ENCODE measurements at places on chromosomes 11 and 22.

- DNase-seq: no peak
Observed at GRCh38 chr11:115197031-115197430, 307.2 kb downstream of the CADM1 start.

DNA sequence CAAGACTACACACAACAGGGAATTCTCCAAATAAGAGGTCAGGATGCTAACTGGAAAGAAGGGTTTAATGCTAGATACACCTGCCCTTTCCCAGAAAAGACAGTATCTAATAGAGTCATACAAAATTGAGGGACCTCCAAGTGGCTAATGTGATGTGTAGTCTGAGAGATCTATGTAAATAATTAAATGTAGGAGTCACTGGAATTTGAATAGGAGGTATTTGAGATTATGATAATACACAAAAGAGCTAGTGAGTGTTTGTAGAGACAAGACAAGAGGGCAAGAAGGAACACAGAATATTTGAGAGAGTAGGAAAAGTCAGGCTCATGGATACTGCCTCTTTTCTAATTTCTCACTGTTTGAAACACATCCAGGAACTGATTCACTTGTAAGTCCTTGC, 15.5 kb upstream of the INSC start:
- no peak for DNase-seq

GRCh38 chr11:39960206-39960605, 1499.2 kb downstream of the LRRC4C start:
- DNase-seq: no peak

DNA sequence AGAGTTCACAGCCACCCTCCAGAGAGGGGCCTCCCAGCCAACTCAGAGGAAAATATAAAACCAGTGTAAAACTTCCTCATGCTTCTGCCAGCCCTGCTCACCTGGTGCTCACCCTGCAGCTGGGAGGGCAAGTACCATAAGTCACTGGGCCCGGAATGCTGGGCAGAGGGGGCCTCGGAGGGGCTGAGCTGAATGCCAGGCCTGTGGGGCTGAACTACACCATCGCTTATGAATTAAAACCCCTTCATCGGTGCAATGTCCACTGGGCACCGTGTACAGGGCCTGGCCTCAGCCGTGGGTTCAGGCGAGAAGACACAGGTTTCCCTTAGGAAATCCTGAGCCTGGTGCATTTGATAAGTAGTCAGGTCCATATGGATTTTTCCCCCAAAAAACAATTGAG, 828.6 kb downstream of the TBC1D22A start:
- DNase-seq: no peak

DNA sequence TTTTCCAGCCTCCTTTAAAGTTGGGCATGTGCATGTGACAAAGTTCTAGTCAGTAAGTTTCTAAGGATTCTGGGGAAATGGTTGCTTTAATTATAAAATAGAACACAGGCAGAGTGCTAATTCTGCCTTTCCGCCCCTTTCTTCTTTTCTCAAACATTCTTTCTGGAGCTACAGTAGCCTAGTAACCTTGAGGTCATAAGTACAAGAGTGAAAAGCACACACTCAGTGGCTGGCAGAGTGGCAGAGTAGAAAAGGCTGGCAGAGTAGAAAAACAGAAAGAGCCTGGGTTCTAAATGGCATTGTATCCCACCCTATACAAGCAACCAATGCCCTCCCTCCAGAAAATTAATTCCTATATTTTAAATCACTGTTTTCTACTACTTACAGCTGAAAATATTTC, 51.2 kb downstream of the PAK1 start:
- DNase-seq: no peak

DNA sequence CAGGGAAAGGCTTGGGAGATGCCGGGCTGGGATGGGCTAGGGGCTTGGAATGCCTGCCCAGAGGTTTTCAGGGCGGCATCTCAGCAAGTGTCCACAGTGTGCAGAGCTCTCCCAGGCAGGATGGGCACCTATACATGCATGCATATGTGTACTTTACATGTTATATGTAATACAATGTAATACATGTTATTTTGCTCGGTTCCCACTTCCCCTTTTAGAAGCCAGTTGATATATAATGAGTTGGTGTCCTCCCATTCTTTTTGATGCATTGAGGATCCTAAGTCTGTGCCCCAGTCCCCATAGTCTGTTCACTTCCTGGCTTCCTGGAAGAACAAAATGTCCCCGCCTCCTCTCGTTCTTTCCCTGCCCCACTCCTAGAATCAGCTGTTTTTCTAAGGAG, 20.1 kb upstream of the EIF3D start:
- DNase-seq: no peak

DNA sequence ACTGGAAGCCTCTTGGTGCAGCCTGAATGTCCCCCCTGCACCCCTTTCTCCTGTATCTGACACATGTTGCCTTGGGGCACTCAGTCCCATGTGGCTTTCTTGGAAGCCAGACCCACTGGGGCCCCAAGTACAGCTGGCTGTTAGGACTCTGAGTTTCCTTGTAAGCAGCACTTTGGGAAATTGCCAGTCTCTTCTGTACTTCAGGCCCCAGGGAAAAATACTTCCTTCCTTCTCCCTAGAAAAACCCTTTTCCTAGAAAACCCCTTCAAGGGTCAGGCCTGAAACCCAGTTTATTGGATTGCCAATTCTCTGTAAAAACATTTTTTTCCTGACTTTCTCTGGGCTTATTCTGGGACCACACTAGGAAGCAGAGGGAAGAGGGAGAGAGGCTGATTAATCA, 360.3 kb downstream of the TENM4 start:
- DNase-seq: no peak

- no peak for DNase-seq
Observed at GRCh38 chr22:36439481-36440271, 41.8 kb downstream of the TXN2 start.

DNA sequence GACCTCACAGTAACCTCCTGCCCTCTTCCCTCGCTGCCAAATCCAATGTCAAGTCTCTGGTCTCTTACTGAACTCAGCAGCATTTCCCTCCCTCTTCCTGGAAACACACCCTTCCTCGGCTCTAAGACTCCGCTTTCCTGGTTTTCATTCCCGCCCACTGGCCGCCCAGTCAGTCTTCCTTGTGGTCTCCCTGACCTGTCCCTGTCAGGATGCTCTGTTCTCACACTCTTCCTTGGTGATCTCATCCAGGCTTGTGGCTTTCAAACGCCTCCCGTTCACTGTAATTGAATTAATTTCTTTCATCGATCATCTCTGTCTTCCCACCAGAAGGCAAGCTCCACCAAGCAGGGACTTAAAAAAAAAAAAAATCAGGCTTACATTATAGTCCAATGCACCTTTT, 33.5 kb downstream of the MYO18B start:
- DNase-seq: no peak

DNA sequence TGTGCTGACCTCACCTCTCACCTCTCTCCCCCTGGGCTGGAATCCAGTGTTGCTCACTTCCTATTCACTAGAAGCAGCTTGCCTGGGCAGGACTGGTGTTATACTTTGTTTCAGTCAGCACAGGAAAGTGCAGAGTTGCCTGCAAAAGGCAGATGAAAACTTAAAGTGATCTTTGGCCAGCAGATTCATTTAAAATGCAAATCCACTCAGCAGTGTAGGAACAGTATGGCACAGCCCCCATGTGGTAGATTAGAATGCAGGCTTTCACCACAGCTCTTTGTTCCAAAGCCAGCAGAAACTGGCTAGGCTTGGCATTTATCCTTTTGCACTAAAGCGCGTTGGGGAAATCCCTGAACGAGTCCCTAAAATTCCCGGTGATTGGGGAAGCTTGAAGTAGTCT, 301.2 kb downstream of the OR4C45 start:
- no peak for DNase-seq

GRCh38 chr11:68051191-68052136, 12.6 kb downstream of the TCIRG1 start:
- DNase-seq: no peak

DNA sequence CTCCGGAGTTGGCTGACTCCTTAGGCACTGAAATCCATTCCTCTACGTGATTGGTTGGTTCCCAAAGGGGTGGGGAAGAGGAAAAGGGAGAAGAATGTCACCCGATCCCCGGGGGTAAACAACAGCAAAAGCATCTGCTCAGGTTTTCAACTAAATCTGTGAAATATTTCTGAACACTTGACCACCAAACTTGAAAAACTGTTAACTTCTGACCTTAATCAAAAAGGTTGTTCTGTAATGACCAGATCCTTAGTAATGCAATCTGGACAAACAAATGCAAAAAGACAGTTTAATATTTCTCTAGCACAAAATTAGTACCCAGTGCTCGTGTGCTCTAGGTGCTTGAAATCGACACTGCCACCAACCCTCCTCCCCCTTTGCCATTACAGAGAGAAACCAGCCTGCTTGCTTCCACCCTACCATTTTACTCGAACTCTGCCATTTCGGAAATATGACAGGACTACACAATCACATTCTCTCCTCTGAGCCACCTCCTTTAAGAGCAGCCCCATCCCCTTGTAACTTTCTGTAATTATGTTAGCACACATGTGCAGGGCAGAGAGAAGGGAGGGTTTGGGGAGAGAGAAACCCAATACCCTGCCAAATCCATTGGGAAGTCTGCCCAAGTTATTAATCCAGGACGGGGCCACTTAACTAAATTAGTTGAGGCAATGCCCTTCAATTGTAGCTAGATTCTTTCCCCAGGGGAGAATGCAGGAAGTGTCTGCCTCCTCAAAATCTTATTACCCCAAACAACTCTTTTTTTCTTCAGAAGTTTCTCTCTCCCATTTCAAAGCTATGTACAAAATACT, 113.8 kb downstream of the RBFOX2 start:
- DNase-seq: no peak

DNA sequence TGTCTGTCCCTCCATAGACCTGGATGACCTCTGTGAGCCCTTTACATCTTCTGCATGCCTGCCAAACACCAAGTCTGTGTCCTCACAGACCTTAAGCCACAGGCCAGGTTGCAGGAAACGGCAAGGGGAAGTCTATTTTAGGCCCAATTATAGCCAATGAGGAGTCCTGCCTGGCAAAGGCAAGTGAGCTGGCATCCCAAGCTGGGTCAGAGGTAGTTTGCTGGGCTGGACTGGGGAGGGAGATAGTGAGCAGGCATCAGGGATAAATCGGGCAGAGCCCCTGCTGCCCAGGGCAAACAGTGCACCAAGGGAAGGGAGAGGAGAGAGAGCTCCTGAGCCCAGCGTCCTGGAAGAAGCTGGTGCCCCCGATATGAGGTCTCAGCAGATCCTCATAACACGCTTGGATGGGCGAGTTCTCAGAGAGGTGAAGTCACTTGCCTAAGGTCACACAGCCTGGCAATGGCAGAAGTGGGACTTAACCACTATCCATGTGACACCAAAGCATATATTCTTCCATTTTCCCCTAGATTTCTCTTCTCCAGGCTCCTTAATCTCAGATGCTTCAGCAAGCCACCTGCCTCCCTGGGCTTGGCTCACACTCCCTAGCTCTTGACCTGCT, 3.7 kb upstream of the RELT start:
- no peak for DNase-seq

- DNase-seq: no peak
Observed at GRCh38 chr11:7088921-7089320, at the start of gene RBMXL2. RBMXL2 (plus strand) TSS chr11:7088998; CDS start chr11:7089121, 123 bp downstream.

GRCh38 chr22:45077286-45077685, 67.5 kb upstream of the PHF21B start:
- DNase-seq: no peak

- DNase-seq: no peak
Observed at GRCh38 chr11:131572423-131572822, 202.0 kb downstream of the NTM start.

GRCh38 chr11:61106894-61107470, 4.7 kb downstream of the CD5 start:
- no peak for DNase-seq

DNA sequence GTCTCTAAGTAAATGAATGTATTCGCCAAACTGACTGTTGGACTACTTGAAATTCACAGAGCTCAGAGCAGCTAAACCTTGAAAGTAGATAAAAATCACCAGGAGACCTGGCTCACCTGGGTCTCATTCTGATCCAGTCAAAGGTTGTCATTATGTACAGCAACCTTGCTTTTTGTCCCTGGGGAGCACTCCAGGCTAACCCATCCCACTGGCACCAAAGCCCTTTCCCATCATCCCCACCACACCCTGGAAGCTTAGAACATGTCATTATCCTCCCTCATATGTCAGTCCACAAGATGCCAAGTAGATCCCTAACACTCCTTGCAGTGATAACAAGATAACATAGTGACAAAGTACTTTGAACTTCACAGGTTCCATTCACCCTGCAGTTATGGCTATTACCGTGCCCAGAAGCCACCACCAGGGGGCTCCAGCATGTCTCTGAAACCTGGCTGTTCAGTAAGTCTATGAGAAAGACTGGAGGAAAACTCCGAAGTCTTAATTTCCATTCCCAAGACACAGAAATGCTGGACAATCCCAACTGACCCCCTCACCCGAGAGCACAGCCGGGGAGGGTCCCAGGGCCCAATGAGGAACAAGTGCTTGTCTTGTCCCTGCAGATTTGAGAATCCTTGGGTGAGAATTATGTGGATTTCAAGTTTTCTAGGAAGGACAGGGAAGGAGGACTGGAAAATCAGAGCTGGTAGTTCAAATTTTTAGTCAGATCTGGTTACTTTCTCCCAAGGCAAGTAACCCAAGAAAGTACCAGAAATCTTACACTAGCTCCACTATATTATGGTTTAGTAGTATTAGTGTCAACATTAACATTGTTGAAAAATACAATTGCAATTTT, 43.0 kb upstream of the USP47 start:
- peak; percentile 85 for DNase-seq

DNA sequence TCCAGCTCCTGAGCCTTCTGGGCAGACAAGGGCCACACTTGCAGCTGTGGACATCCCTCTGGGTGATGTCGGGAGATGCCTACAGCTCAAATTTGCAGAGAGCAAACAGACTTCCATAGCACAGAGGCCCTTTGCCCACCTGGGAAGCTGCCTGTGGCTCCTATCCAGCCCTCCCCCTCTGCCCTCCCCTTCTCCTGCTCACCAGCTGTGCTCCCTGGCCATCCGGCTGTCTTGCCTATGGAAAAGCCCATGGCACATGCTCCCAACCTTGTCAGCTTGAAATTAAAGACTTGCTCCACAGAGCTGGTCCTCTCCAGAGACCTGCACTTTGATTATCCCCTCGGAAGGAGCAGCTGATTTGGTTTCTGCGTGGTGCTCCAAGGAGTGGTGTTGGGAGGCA, 118.9 kb upstream of the NECTIN1 start:
- no peak for DNase-seq

- no peak for DNase-seq
Observed at GRCh38 chr11:133207995-133208394, 324.3 kb downstream of the OPCML start.

DNA sequence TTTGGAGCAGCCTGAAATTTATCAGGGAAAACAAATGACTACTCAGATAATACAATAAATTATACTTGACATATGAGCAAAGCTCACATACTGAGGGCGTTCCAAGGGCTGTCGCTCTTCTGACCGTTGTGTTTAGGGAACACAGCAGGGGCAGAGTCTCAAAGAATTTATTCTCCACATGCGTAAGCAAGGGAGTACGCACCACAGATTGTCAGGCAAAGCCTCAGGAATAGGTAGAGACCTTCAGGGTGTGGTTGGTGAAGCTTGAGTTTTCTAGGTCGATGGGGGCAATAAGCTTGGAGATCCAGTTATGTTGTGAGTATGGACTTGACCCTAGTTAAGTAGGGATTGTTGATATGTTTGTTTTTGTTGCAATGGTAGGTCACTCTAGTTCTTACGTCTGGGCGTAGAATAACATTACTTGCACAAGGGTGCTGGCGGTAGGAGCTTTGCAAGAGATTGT, 830 bp downstream of the ACAT1 start:
- no peak for DNase-seq
